Hematopoietic multipotent progenitor cell treated with erythropoietin and hydrocortisone succinate and interleukin-3 and kit ligand, for 17 days (in vitro differentiated cells): ENCODE measurements at places on chromosomes 3 and 15.

DNA sequence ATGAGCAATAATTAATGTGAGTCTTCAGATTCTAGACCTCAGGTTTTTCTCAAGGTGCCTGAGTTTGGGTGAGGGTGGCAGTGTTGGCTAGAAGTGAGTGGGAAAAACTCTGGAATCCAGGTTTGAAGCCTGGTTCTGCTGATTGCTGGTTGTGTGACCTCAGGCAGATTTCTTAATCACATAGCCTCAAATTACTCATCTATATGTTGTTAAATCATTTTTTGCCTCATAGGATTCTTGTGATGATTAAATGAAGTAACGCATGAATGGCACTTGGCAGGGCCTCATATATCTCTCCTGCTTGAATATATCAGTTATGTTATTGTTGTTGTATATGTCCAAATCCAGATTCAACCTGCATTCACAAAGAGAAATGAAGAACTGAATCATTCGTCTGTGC is 60.5 kb downstream of the NR2F2 start:
- no peak for DNase-seq

GRCh38 chr15:85492406-85492805 is 112.0 kb downstream of the AKAP13 start:
- no peak for DNase-seq

- DNase-seq, result no peak
Observed at GRCh38 chr3:44146073-44146472, 95.6 kb upstream of the TOPAZ1 start.

GRCh38 chr15:37289109-37289765 is 188.9 kb upstream of the MEIS2 start:
- DNase-seq, result no peak

- DNase-seq, result no peak
Observed at GRCh38 chr15:60057554-60057953, 53.4 kb downstream of the FOXB1 start.

GRCh38 chr3:52810923-52811322 is 16.3 kb downstream of the ITIH3 start:
- no peak for DNase-seq

DNA sequence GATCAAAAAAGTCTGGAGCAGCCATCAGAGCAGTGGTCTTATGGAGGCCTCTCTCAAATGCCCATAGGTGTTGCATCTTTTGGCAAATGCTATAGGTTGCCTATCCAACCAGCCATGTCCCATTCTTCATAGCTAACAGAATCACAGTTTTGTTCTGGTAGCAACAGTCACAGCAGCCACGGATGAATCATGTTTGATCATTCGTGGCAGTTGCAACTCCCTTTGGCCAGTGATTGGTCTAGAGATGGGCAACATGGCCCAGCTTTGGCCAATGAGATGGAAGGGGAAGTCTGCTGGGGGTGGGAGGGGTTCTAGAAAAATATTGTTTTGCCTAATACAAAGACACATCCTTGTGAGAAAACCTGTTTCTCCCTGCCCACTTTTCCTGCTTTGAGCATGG is 50.3 kb upstream of the PPP2R3A start:
- DNase-seq, result no peak

DNA sequence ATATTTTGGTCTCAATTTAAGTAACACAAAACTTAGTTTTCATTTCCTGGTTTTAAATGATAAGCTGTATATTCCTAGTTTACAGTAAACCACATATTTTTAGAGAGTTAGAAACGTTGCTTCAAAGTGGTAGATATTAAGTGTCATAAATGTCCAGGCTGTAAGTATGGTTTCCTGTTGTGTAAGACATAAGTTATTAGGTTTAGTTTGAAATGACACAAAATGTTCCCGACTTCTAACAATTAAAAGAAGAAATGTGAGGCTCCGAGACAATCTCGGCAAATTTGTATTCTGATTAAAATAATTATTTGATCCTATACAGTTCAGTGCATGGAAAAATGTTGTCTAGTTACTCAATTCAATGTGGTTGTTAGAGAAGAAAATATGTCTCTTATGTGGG is 387.3 kb downstream of the EPHA3 start:
- no peak for DNase-seq

GRCh38 chr3:45599984-45600650 is 5.6 kb downstream of the LIMD1 start:
- no peak for DNase-seq

DNA sequence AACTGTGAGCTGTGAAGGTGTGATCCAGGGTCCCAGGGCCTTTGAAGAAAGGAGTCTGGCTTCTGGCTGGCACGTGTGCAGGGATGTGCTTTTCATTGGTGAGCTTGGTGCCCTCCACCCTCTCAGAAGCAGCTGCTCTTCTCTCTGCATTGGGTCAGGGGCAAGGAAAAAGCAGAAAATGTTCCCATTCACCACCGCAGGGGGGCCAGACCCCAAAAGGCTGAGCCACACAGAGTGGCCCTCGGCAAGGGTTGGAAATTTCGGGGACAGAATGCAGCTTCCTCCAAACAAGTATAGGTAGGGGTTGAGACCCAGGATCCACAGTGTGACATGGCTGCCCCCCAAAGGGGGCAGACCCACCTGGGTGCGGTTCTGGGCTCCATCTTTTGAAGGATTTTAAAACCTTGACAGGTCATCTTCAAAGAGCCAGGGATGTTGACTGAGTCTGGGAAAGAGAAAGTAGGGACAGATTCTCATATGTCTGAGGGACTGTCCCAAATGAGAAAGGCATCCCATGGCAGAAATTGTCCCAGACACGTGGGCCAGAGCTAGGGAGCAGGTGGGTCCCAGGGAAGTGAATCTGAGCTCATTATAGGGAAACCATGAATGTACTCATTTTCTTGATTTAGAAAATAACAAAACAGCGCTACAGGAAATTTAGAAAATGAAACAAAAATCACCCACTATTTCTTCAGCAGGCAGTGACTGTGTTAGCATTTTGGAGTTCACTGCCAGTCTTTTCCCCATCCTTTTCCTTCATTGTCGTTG is 2.7 kb downstream of the CSK start:
- DNase-seq, result no peak

GRCh38 chr3:111303760-111304159 is 232.1 kb downstream of the NECTIN3 start:
- no peak for DNase-seq

- DNase-seq, result peak; percentile 62
Observed at GRCh38 chr3:37855363-37855970, 6.2 kb upstream of the CTDSPL start.

- no peak for DNase-seq
Observed at GRCh38 chr3:15102836-15103235, 3.9 kb upstream of the RBSN start.

DNA sequence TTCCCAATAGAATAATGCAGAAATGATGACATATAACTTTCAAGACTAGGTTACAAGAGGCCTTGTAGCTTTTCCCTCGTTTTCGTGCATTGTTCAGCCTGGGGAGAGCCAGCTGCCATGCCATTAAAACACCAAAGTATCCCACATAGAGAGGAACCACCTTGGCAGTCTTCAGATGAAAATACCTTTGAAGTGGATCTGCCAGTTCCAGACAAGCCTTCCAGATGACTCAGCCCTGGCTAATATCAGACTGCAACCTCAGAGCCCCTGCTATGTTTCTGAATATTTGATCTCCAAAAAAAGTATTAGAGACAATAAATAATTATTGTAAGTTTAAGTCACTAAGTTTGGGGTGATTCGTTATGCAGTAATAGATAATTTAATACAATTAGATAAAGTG is 294.3 kb upstream of the GBE1 start:
- DNase-seq, result no peak

DNA sequence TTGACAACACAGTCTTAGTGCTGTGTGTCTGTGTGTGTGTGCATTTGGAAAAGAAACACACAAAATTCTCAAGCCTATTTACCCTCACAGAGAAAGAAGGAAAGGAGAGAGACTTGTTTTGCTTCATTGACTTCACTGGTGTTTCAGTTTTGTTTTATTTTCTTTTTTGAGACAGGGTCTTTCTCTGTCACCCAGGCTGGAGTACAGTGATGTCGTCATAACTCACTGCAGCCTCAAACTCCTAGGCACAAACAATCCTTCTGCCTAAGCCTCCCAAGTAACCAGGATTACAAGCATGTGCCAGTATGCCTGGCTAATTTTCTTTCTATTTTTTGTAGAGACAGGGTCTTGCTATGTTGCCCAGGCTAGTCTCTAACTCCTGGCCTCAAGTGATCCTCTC is 636.9 kb downstream of the TAFA4 start:
- no peak for DNase-seq

GRCh38 chr15:52115598-52116427 is 3.2 kb upstream of the BCL2L10 start:
- no peak for DNase-seq

GRCh38 chr3:61965770-61966131 is 404.4 kb downstream of the PTPRG start:
- DNase-seq, result no peak

GRCh38 chr3:195879416-195880036 is 28.8 kb downstream of the TNK2 start:
- DNase-seq, result no peak

- DNase-seq, result no peak
Observed at GRCh38 chr3:170471149-170471548, 52.5 kb downstream of the CLDN11 start.

DNA sequence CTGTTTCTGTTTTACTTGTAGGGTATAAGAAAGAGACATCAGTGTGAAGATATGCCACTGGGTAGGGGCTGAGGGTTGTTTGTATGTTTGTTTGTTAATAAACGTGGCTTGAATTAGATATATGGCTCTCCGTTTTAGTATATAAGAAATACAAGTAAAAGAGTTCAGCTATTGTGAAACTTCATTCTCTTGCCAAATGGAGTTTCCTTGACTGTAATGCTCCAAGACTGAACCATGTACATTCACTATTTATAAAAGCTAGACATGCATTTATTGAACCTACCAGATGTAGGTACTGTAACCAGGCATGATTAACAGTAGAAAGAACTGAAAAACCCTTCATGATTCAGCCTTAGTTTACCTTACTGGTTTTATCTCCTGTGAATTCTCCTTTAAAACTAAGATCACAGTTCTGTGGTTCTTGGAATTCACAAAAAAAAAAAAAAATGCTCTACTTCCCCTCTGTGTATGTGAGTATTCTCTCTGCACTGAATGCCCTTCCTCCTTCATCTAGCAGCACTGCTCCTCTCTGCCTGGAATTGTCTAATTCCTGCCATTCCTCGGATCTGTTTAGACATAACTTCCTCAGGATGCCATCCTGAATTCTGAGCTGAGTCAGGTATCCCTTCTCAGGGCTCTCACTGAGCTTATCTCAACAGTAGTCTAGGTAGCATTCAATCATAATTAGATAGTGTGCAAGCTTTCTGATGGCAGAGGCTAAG is 504.4 kb downstream of the FHIT start:
- DNase-seq, result no peak

GRCh38 chr3:79257791-79258190 is 510.0 kb downstream of the ROBO1 start:
- no peak for DNase-seq

DNA sequence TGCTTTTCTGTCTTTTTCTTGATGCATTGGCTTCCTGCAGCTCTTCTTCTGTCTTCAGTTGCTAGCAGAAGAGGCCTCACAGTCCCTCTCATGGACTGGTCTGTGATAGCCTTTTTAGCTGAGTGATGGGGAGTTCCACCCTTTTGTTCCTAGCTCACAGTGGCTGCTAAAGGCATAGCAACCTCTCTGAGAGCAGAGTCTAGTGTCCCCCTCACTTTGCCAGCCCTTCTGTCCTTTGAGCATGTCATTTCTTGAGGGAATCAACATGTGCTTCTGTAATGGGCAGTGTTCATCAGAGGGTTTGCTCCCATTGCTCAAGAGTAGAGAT is 44.4 kb downstream of the GAP43 start:
- DNase-seq, result no peak

- DNase-seq, result no peak
Observed at GRCh38 chr3:78204977-78205376, 1165.1 kb downstream of the ROBO2 start.

- DNase-seq, result no peak
Observed at GRCh38 chr3:14698601-14699244, 23.8 kb downstream of the C3orf20 start.

DNA sequence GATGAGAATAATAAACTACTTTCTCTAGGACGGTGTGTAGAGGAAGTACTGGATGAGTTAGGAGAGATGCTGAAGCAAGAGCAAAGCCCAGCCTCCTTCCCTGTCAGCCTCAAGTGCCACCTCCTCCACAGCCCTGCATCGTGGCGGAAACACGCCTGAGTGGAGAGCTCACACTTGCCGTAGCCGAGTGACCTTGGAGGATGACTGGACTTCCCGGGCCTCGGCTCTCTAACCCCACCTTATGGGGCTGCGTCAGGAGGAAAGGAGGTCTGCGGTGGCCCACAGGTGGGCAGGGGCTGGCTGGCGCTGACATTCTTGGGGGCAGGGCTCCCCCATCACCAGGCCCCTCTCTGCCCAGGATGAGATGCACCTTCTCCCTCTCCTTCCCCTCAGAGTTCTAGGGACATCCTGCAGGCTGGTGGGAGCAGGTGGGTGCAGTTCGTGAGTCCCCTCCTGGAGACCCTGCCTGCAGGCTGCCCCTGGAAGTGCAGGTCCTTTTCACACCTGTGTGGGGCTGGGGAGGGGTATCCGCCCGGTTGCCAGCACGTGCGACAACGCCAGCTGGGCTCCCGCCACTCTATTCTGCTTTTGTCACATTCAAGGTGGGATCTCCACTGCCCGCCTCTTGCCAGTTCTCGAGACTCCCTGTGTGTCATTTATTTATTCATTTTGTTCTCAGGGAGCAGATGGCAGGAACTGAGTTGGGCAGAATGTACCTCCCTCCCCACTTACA is 175.2 kb downstream of the MEGF11 start:
- DNase-seq, result no peak

- peak; percentile 28 for DNase-seq
Observed at GRCh38 chr3:111668888-111669488, 73.8 kb upstream of the ZBED2 start.

GRCh38 chr15:40855706-40856234 is 11.9 kb downstream of the SPINT1 start:
- no peak for DNase-seq

DNA sequence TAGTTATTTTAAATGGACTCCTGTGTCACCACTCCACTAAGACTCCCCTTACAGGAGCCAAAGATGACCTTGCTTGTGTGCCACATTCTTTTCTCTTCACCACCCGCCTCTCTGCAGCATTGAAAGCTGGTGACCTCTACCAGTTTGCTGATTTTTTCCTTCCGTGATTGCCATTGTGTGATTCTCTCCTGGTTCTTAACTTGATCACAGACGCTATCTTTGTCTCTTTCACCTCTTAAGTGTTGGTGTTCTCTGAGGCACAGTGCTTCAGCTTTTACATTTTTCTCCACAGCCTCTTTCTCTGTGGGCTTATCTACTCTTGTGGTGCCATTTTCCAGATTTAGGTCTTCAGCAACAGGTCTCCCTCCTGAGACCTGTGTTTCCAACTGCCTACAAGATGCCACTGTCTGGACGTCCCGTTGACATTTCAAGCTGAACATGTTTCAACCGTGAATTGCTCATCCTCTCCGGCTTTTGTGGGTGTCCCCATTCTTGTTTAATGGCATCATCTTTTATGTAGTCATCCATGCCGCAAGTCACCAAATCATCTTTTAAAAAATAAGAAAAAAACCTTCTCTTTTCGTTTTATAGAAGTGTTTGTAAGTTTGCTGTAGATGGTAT is 26.5 kb downstream of the IQGAP1 start:
- DNase-seq, result no peak
